Naive thymus-derived CD4-positive, alpha-beta T cell (primary cell): ENCODE measurements at places on chromosomes 3 and 15. TPM values are rescaled to one million over a fixed set of nuclear protein-coding genes. Genes with fewer than 3 reads are reported as not detected.

DNA sequence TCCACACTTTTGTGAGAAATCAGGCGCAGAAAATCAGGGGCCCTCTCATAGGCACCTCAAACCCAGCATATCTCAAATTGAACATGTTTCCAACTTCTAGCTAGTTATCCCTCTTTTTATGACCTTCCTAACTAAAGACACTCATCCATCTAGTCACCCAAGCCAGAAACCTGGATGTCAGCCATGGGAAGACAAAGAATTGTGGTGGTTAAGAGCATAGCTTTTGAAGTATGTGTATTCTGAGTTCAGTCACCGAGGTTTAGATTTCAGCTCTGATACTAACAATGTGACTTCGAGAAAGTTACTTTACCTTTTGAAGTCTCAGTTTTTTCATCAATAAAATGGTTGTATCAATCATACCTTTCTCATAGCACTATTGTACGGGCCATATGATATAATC is 495.5 kb downstream of the NLGN1 start:
- no peaks in the 10 kb centered on the region for H3K27me3 ChIP-seq
- H3K27ac ChIP-seq = no peak overlapping the region
- H3K36me3 ChIP-seq = no peaks in the 10 kb centered on the region
- H3K4me3 ChIP-seq = no peak overlapping the region
- DNase-seq = no peak

DNA sequence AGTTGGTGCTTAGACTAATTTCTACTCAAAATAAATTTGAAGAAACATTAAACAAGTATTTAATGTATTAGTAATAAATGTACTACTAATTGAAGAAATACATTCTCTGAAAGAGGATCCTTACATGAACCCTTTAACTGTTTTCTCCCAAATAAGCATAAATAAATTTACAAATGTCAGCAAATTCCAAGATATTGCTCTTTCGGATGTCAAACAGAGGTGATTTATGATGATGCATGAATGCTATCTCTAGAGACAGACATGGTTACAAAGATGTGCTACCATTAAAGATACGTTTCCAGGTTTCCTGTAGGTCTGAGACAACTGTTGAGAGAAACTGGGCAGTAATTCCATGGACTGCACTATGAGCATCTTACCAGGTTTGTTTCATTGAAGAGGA is 629 bp downstream of the GABRR3 start:
- H3K4me3 ChIP-seq = no peak overlapping the region
- H3K27me3 ChIP-seq = peaks cover 3% of the 10 kb centered on the region
- H3K36me3 ChIP-seq = no peaks in the 10 kb centered on the region
- H3K27ac ChIP-seq = no peak overlapping the region
- peaks cover 3% of the 10 kb centered on the region for H3K4me1 ChIP-seq
- DNase-seq = no peak

GRCh38 chr3:43882976-43883680 is 192.4 kb downstream of the ABHD5 start:
- no peak for DNase-seq
- H3K4me1 ChIP-seq = no peaks in the 10 kb centered on the region
- no peak overlapping the region for H3K4me3 ChIP-seq
- no peaks in the 10 kb centered on the region for H3K27me3 ChIP-seq

- H3K4me1 ChIP-seq = no peaks in the 10 kb centered on the region
- H3K36me3 ChIP-seq = no peaks in the 10 kb centered on the region
- no peak for DNase-seq
- no peaks in the 10 kb centered on the region for H3K27me3 ChIP-seq
- H3K27ac ChIP-seq = no peak overlapping the region
Observed at GRCh38 chr3:187458921-187459320, 90.7 kb downstream of the RTP4 start.

- H3K4me1 ChIP-seq = peaks cover 11% of the 10 kb centered on the region
- peaks cover 13% of the 10 kb centered on the region for H3K27me3 ChIP-seq
- DNase-seq = no peak
- no peak overlapping the region for H3K4me3 ChIP-seq
- H3K27ac ChIP-seq = no peak overlapping the region
Observed at GRCh38 chr15:74128785-74129585, 1.4 kb upstream of the ISLR2 start.

GRCh38 chr3:171806200-171807128 is 3.8 kb downstream of the PLD1 start:
- H3K27ac ChIP-seq = no peak overlapping the region
- no peak for DNase-seq
- H3K36me3 ChIP-seq = no peaks in the 10 kb centered on the region
- no peak overlapping the region for H3K4me3 ChIP-seq

DNA sequence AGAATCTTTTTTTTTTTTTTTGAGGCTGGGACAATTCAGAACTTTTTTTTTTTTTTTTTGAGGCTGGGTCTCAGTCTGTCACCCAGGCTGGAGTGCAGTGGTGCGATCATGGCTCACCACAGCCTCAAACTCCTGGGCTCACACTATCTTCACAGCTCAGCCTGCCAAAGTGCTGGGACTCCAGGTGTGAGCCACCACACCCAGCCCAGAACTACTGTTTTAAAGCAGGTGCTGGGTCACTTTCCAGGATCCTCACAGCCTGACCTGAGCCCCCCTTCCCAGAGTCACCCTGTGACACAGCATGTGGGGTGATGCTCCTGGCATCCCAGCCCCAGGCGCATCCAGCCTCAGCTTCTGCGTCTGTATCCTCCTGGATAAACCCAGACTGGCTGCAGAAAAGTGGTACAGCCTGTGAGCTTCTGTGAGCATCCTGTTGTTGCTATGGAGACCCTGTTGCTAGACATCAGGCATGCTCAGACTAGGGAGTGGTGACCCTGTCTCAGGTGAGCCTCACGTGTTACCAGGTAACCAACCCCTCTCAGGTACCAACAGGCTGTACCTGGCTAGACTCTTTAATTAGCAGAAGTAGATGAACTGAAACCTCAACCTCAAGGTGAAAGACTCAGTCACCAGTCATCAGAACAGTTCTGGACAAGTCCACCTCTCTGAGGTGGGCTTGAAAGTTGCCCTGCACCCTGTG is 15.0 kb downstream of the KLF13 start:
- H3K36me3 ChIP-seq = no peaks in the 10 kb centered on the region
- peaks cover 98% of the 10 kb centered on the region for H3K4me1 ChIP-seq
- no peak overlapping the region for H3K4me3 ChIP-seq
- H3K27ac ChIP-seq = peak overlapping the region; percentile 94
- H3K27me3 ChIP-seq = no peaks in the 10 kb centered on the region

DNA sequence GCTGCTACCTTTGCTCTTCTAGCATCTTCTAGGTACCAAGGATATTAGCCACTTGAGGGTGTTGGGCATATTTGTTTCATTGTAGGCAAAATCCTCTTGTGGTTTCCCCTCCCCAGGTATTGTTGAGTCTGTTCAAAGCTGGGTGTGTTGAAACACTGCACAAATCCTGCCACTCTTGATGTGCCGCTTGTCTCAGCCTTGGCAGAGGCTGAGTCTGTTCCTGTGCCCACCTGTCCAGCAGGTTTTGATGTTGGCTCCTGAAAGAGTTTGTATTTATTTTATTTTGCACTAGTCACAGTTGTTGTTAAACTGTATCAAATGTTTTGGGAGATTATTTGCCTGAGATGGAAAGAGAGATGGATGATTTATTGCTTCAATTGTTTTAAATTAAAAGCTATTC is 136.2 kb downstream of the USP13 start:
- no peaks in the 10 kb centered on the region for H3K4me1 ChIP-seq
- no peak overlapping the region for H3K4me3 ChIP-seq
- no peak overlapping the region for H3K27ac ChIP-seq
- H3K27me3 ChIP-seq = no peaks in the 10 kb centered on the region
- no peaks in the 10 kb centered on the region for H3K36me3 ChIP-seq
- DNase-seq = no peak

GRCh38 chr3:136390574-136390973 is 140.4 kb downstream of the PCCB start:
- no peaks in the 10 kb centered on the region for H3K4me1 ChIP-seq
- no peak overlapping the region for H3K4me3 ChIP-seq

GRCh38 chr3:175163686-175164085 is 304.6 kb downstream of the NAALADL2 start:
- H3K4me3 ChIP-seq = no peak overlapping the region
- no peak for DNase-seq
- H3K4me1 ChIP-seq = no peaks in the 10 kb centered on the region
- no peaks in the 10 kb centered on the region for H3K36me3 ChIP-seq
- no peaks in the 10 kb centered on the region for H3K27me3 ChIP-seq
- no peak overlapping the region for H3K27ac ChIP-seq

DNA sequence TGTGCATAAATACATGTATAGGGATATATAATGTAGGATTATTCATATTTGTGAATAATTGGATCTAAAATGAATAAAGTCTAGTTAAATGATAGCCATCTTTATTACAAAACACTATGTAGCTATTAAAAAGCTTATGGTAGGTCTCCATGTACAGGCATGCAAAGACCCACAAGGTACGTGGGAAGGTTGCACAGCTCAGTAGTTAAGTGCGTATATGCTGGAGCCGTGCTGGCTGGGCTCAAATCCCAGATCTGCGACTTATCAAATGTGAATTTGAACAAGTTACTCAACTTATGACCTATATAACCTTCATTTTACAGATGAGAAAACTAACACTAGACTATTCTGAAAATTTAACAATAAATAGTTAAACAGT is 100.6 kb downstream of the MYH15 start:
- no peaks in the 10 kb centered on the region for H3K36me3 ChIP-seq
- no peaks in the 10 kb centered on the region for H3K27me3 ChIP-seq
- H3K4me1 ChIP-seq = no peaks in the 10 kb centered on the region
- H3K27ac ChIP-seq = no peak overlapping the region
- no peak overlapping the region for H3K4me3 ChIP-seq
- DNase-seq = no peak

DNA sequence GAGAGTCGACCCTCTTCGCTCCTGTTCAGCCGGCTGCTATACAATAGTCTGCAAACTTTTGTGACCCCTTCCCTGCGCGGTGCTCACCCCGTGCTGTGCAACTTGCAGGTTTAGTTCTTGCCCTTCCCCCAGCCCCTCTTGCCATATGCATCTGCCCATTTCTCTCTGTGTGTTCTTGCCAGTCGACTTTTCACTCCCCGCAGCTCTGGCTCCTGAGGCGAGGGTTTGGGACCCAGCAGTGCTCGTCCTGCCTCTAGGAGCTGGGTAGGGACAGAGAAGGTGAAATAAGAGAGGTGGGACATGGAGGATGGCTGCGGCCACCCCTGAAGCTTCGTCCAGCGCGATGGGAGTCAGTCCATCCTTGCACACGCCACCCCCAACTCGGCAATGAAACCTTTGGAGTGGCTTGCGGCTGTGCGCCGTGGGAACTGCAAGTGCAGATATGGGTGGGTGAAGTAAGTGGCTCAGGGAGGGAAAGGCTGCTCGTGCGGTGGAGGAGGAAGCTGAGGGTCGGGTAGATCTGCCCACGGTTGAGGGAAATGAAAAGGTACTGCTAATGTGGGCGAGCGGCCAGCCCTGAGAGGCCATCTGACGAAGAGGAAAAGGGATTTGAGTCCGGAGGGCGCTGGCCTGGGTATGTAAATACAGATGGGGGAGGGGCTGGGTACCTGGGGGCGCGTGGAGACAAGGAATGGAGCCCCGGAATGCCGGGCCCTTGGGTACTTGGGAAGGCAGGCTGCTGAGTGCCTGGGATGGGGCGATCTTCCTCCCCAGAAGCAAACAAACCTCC is 1.0 kb downstream of the LRRC3B start:
- no peaks in the 10 kb centered on the region for H3K36me3 ChIP-seq
- H3K4me3 ChIP-seq = no peak overlapping the region
- H3K27ac ChIP-seq = no peak overlapping the region
- no peaks in the 10 kb centered on the region for H3K27me3 ChIP-seq

- peak within 1 kb of the TSS; percentile 92 for H3K27ac ChIP-seq
- DNase-seq = peak; percentile 19
- H3K4me3 ChIP-seq = peak within 1 kb of the TSS; percentile 99
Observed at GRCh38 chr3:132659365-132660051, at the start of gene ACAD11. Gene ACAD11 (minus strand): TSS chr3:132659809. CDS start chr3:132659751, 58 bp downstream.

DNA sequence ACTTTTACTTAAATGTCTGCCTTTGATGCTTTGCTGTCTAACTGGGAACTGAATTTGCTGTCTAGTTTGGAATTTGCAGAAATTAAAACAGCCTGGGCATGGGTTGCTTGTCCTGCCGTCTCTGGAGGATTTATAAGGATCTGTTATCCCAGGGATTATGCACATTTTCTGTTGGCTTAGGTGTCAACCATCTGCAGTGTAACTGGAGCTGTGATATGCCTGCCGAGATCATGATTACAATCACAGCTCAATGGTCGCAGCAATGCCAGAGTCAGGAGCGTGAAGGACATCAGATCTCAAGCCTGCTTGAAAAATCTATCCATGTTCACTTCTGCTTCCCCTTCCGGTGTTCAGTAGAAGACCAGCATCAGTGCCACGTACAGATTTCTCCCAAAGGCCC is 41.8 kb upstream of the SETMAR start:
- no peaks in the 10 kb centered on the region for H3K36me3 ChIP-seq
- H3K4me3 ChIP-seq = no peak overlapping the region
- H3K4me1 ChIP-seq = no peaks in the 10 kb centered on the region
- no peak overlapping the region for H3K27ac ChIP-seq
- H3K27me3 ChIP-seq = no peaks in the 10 kb centered on the region

DNA sequence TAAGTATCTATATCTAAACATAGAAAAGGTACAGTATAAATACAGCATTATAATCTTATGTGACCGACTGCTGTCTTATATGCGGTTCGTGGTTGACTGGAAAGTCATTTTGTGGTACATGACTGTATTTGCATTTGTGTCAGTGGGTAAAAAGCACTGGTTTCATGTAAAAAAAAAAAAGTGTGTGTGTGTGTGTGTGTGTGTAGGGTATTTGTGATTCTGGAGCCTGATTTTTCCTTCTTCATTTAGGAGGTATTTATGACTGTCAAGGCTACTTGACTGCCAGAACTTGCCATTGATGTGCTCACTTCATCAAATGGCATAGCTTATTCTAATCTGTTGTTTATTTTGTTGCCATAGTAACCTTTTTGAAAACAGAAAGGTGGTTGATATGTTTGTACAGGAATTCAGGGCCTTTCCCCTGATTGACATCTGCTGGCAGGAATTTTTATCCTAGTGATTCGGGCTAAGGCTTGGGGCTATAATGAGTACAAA is 63.2 kb downstream of the AKAP13 start:
- no peaks in the 10 kb centered on the region for H3K27me3 ChIP-seq
- no peaks in the 10 kb centered on the region for H3K36me3 ChIP-seq
- H3K4me1 ChIP-seq = peaks cover 33% of the 10 kb centered on the region
- no peak overlapping the region for H3K4me3 ChIP-seq
- DNase-seq = peak; percentile 19

- DNase-seq = peak; percentile 47
- H3K4me1 ChIP-seq = no peaks in the 10 kb centered on the region
- no peaks in the 10 kb centered on the region for H3K36me3 ChIP-seq
- H3K4me3 ChIP-seq = no peak overlapping the region
- no peaks in the 10 kb centered on the region for H3K27me3 ChIP-seq
- no peak overlapping the region for H3K27ac ChIP-seq
Observed at GRCh38 chr3:44913868-44914468, 39.6 kb downstream of the TGM4 start.

Gene SYNPR
- not detected for total RNA-seq

Gene MME
- not detected in 2 replicates for total RNA-seq

Gene RPLP1
- total RNA-seq = 1,719 and 1,890 TPM in 2 replicates

Gene PSTPIP1
- total RNA-seq = 182 and 189 TPM in 2 replicates
